ENCODE measurements at places on chromosomes 7 and 10.
A peak's percentile ranks its signal among the peaks of the same experiment; 100 is the strongest.

GRCh38 chr10:72312865-72313391 lies 39.2 kb downstream of the DDIT4 start:
- DNase-seq: no peak

GRCh38 chr7:81175275-81175940 lies 256.6 kb upstream of the SEMA3C start:
- no peak for DNase-seq

DNA sequence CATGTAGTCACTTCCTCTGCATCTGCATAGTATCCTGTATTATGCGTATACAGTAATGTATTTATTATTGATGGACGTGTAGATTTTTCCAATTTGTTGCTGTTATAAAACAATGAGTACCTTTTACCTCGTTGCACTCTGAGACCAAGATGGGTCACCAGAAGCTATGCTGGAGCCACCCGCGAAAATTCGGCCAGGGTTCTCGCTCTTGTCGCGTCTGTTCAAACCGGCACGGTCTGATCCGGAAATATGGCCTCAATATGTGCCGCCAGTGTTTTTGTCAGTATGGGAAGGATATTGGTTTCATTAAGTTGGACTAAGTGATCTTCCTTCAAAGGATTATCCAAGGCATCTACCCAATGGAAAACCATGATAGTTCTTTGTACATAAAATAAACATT lies 1.0 kb downstream of the PSMC2 start:
- DNase-seq: no peak

GRCh38 chr10:69505636-69506318 lies 54.5 kb downstream of the TSPAN15 start:
- DNase-seq: peak; percentile 62

DNA sequence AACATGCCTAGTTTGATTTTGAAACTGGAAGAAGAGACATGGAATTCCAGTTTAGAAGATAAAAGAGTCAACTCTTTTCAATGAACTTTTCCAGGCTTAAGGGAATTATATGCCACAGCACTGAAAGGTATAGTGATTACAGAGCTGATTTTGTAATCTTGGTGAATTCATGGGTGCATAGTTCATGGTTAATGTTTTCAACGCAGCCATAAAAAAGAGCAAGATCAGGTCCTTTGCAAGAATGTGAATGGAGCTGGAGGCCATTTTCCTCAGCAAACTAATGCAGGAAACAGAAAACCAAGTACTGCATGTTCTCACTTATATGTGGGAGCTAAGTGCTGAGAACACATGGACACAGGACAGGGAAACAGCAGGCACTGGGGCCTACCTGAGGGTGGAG lies 94.2 kb downstream of the CUBN start:
- DNase-seq: no peak

DNA sequence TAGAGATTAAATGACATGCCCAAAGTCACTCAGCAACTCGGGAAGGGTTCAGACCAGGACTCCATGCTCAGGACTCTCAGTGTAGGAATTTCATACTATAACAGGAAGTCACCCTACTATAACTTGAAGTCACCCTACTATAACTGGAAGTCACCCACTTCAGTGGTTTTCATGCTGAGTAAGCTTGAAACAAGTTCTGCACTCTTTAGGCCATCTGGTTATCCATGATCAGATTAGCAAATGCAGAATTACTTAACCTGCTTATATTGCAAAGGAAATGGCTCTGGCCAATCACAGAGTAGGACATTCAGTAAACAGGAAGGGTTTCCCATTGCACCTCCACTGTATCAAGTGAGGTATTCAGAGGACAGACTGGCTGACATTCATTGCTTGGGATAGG lies 1240.4 kb downstream of the GATA3 start:
- no peak for DNase-seq

All from tibial artery (tissue), 4 donors.